ENCODE measurements at places on chromosomes 2 and 18. TPM values are rescaled to one million over a fixed set of nuclear protein-coding genes. Genes with fewer than 3 reads are reported as not detected.
A peak's percentile ranks its signal among the peaks of the same experiment; 100 is the strongest.

GRCh38 chr18:48295586-48296311, 113.4 kb downstream of the ZBTB7C start:
- ATAC-seq: no peak

DNA sequence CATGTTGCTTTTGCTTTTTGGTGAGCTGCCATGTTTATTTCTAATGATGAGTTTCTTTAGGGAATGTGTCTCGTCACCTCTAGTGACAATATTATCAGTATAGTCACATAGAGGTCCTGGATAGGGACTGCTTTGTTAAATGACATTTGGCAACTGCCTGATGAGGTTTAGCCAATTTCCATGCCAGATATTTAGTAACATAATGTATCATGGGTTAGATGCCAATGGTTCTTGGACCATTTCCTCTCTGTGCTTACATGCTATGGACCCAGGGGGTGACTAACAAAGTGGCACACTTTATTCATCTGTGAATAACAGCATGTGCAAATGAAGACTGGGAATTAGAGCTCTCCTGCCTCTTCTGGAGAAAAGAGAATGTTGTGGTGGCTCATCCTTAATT, 56.2 kb upstream of the RAB27B start:
- ATAC-seq: no peak

DNA sequence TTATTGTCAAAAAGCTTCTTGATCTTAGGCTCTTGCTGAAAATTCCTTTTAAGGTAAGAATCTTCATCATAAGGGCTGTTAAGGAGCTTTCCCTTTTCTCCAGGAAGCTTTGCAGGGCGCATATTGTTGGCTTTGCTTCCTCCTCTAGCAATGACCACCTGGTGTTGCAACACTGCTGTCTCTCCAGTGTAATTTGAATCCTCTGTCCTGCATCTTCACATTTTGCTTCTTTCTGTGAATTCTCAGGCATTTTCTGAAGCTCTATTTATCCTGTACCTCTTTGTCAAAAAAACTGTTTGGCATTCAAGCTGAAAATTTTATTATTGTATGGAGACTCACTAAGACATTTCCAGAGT, 533.1 kb upstream of the CHAC2 start:
- ATAC-seq: no peak

DNA sequence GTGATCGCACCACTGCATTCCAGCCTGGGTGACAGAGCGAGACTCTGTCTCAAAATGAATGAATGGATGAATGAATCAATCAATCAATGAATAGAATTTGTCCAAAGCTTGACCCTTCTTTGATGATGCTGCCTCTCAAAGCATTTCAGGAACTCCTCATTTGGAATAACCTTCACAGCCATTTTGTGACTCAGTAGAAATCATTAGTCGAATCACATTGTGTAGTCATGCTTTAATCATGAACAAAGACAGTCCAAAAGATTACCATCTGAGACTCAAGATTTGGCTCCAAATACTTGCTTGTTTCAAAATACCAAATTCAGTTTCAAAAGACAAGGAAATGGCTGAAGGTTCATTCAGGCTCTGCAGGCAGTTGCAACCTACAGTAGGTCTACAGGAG, 83.1 kb downstream of the VWA3B start:
- ATAC-seq: no peak

DNA sequence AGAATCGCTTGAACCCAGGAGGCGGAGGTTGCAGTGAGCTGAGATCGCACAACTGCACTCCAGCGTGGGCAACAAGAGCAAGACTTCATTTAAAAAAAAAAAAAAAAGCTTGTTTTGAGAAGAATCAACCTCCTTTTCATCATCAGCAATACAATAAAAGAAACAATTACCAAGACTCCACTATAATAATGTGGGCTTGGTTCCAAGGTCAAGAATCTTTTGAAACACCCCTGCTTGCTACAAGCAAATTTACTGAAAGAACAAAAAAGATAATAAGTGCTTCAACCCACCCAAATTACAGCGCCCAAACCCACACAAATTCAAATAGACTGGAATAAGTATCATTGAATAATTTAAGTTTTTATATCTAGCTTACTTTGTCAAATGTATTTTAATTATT, 33.6 kb upstream of the MAPRE3 start:
- no peak for ATAC-seq

DNA sequence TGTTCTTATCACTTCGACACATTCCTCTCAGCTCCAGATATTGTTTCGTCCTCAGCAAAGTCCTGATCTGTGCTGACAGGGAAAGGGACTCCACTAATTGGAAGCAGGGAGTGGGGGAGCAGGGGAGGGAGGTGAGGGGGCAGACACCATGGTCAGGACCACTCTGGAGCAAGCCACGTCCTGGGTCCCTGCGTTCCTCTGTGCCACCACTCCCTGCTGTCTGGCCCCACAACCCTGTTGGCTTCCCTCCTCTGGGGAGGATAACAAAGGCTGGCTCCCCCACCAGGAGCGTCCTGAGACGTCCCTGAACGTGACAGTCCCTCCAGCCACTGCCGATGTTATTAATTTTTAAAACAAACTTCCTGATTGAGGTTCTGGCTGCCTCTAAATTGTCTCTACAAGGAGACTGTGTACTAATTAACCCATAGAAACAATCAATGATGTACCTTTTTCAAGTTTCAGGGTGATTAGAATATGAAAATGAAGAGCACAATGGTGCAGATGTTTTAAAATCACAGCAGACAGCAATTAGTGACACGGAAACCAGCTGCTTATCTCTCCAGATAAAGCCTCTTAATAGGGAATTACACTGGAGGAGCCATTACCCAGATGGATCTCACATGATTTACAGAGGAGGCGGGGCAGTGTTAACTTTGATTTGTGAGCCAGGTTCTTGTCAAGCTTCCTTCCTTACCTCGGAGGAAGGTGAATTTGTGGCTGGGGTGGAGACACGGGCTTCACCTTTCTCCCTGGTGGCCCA, 257.5 kb downstream of the SETBP1 start:
- no peak for ATAC-seq

GRCh38 chr2:218995972-218996711, 2.9 kb upstream of the CRYBA2 start:
- ATAC-seq: peak; percentile 77

DNA sequence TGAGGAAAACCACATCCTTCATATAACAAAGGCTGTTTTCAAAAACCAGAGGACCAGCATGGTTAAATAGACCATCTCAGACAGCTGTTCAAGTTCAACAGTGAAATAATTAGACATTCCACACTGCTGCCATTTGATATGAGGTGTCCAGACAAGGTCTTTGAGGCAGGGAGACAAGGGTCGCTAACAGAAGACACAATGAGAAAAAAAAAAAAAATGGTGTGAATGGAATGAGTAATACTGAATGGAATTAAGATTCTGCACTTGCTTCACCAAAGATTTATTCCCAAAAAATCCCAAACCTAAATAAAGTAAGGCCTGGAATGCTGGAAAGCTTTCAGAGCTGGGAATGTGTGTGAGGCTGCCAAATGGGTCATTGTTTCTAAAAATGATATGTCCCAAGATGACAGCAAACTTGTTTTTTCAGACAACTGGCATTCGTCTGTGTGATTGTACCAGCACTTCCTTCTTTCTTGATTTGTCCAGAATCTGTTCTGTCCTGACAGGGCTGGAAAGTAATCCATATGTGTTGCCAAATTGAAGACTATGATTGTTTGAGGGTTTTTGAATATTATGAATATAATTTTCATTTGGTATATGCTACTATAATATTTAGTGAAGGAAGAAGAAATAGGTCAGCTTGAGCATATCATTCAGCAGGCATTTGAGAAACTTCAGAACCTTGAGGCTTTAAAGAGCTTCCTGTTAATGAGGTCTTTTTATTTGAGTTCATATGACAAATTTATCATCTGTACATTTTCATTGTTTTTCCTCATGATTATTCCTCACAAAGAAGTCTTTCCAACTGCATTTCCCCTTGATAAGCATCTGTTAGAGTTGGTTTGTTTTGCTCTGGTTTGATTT, 85.2 kb upstream of the ITGA4 start:
- no peak for ATAC-seq

DNA sequence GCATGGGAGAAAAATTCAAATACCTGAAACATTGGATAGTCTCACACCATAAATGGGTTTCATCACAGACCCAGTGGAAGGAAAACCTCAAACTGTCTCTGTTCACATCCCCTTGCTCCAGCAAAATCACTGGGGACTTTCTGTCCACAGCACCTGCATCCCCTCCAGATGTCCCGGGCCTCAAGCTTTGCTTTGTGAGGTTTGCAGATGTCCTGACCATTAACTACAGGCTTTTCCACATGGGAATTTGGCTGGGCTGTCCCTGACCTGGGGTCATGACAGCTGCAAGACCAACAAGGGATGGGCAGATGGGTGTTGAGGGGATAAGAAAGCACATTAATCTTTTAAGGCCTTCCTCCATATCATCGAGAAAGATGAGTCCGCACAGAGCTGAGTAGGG, 427.9 kb downstream of the TXNL1 start:
- ATAC-seq: no peak

DNA sequence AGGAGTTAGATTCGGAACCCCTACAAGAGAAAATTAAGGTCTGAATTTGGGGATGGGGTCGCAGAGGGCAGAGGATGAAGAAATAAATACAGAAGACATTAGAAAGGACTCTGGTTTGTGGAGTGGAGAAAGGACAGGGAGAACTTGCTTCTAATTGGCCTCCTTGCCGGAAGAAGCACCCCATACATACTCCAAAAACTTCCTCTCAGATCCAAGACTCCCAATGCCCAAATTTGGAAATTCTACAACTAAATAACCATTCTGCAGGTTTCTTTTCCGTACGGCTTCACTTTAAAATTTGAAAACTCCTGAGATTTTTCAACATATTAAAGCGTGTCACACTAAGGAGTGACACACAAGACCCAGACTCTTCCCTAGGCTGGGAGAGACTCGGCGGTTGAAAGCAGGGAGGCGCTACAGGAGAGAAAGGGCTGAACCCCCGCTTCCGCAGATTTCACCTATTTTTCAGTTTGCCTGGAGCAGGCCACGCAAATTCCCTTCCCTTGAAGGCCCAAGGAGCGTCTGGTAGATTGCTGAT, 478 bp downstream of the CLHC1 start:
- ATAC-seq: no peak

DNA sequence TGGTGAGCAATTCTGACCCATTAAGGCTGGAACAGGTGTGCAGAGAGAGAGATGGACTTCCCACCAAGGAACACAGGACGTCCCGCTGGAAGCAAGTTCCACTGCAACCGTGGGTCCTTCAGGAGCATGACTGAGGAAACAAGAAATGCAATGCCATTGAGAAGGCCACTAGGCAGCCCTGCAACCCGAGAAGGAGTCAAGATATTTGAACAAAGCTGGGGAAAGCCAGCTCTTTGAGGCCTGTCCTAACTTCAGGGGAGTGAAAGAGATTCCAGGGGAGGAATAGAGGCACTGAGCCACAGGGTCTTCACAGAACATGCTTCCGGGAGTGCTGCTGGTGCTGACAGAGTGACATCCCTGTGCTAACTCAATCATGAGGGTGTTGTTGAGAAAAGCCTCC, 153.8 kb upstream of the ZNF236 start:
- no peak for ATAC-seq

- no peak for ATAC-seq
Observed at GRCh38 chr2:10940596-10940995, 28.9 kb downstream of the KCNF1 start.

- ATAC-seq: no peak
Observed at GRCh38 chr18:30971338-30971956, 71.1 kb downstream of the DSC3 start.

DNA sequence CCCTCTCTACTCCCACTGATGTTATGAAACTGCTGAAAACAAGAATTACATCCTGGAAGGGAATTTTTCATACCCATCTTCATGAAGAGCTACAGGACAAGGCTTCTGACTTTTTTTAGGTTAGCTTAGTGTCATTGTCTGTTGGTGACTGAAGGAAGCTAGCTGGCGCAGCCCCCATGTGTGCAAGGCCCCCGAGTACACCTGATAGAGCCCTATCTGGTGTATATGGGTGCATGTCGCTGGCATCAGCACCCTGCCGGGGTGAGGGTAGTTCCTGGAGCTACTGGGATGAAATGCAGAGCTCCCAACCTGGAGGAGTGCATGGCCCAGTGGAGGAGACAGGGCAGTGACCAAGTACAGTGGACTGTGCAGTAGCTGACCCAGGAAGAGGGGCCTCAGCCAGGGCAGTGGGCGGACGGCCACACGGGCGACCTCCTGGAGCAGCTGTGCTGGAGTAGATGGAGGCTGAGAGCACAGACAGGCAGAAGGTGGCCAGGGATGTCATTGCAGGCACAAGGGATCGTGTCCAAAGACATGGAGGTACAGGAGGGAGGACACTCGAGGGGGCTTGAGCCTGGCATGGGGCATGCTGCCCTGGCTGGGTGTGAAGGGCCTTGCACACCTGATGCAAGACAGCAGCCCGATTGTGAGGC, 12.1 kb downstream of the IMPA2 start:
- ATAC-seq: no peak

DNA sequence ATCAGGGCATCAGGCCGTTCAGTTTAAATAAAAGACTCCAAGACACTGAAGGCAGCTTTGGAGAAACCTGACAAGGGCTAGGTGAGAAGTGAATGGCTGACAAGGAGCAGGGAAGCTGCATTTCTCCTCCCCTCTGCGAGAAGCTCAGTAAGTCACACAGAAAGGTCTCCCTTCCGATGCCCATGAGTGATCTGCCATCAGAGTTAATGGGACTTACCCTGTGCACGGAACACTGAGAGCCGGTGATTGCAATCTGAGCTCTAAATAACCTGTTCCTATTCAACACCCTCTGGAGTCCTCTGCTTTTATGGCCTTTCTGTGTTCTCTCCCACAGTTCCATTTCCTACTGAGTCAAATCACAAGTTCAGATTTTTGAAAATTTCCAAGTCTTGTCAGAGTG, 322.2 kb upstream of the MYT1L start:
- no peak for ATAC-seq

DNA sequence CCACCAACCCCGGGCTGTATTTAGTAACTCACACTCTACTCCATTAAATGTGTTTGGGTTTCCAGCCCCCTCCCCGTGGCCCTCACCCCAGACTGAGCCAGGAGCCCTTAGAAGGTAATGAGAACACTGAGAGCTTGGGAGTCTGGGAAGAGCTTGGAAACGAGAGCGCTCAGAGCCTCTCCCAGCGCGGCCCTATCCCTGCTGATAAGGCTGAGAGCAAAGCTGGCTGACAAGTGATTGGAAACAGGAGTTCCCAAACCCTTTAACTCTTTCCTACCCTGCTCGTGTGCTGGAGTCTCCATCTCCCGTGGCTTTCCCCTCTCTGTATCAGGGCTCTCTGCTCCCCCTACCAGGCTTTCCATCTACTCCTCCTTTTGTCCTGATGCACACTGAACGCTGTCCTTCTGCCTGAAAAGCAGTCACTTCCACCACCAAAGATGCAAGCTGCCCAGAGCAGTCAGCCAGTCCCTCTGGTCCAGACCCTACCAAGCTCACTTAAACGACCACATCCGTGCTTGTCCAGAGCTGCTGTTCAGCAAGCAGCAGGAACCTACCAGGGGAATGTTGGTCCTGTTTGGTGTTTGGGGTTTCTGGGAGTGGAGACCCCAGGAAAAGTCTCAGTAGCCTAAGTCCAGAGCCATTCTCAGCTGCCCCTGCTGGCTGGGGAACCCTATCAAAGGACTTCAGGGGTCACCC, 100.0 kb upstream of the PKDCC start:
- ATAC-seq: peak; percentile 17

- ATAC-seq: no peak
Observed at GRCh38 chr2:133480707-133481429, 87.4 kb downstream of the NCKAP5 start.

GRCh38 chr2:206445948-206446347, 2.6 kb downstream of the ADAM23 start:
- no peak for ATAC-seq

- ATAC-seq: no peak
Observed at GRCh38 chr18:22214731-22215528, 45.5 kb downstream of the GATA6 start.

The CYS1 gene
- 0.14 TPM for total RNA-seq

The LINC00305 gene
- total RNA-seq: not detected

The FOXI3 gene
- total RNA-seq: 0.13 TPM

The PMAIP1 gene
- total RNA-seq: 10.1 TPM

The TEX44 gene
- 0.44 TPM for total RNA-seq

The CRYGD gene
- total RNA-seq: 0.64 TPM
